ENCODE measurements at places on chromosomes 7 and 10.
A peak's percentile ranks its signal among the peaks of the same experiment; 100 is the strongest.

- no peak for DNase-seq
Measured at GRCh38 chr7:68789597-68789996, 808.7 kb upstream of the AUTS2 start.

DNA sequence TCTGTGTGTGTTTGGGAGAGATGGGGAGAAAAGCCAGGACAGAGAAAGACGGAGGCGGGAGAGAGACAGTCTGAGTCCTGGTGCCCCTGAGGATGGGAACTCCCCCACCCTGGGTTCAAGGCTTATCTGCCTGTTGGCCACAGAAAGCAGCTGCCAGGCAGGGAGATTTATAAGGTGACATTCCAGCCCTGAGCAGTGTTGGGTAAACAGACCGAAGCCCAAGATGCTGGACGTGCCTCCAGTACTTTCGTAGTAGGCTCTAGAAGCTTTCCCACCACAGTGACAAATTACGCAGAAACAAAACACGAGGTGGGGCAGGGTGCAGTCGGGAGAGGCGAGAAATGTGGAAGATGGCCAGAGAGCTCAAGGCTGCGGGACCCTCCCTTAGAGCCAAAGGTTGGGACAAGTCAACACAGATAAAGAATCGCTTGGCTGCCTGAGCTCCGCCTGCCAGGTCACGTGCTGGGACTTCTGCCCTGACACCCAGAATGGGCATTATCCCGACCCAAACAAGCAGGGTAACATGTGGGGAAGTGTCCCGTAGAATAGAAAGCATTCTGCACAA, 41.1 kb downstream of the CCDC3 start:
- no peak for DNase-seq

DNA sequence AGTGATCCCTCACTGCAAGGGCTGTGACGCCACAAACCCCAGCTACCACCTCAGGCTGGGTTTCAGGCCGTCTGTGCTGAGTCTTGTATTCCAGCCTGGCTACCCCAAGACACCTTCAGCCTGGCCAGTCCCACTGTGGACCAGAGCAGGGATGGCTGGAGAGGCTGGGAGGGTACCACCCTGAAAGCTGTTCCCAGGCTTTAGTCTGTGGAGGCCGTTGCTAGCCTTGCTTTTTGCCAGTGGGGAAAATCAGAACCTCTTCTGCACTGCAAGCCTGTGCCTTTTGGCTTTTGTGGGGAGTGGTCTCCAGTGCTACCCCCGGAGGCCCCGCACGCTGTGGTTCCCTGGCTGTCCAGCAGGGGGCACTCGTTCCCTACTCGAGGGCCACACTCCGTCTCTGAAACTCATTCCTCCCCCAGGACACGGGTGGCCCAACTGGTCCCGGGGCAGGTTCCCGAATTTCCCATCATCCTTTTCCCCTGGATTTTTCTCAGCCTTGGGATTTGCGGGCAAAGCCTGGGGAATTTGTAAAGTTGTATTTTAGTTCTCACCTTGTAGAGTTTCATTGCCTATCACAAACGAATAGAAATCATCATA, 128.4 kb upstream of the BTBD16 start:
- DNase-seq = peak; percentile 65

GRCh38 chr7:44212018-44212417, 11.2 kb downstream of the YKT6 start:
- DNase-seq = no peak

DNA sequence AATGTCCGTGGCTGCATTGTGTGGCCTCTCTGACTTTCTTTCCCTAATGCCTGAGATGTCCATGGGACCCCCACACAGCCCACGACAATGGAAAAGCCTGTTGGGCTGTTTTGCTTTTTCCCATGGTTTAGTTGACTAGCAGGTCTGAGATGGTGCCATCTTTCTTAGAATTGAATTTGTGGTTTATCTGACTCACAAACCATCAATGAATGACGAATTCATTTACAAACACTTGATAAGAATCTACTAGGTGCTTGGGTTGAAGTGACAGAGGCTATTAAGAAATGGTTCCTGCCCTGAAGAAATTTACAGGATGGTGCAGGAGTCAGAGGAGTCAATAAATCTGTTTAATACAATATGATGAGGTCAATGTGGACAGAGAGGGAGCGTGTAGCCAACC, 75.4 kb downstream of the OTUD1 start:
- no peak for DNase-seq

- DNase-seq = no peak
Measured at GRCh38 chr7:149719050-149719899, 54.1 kb downstream of the ZNF467 start.

DNA sequence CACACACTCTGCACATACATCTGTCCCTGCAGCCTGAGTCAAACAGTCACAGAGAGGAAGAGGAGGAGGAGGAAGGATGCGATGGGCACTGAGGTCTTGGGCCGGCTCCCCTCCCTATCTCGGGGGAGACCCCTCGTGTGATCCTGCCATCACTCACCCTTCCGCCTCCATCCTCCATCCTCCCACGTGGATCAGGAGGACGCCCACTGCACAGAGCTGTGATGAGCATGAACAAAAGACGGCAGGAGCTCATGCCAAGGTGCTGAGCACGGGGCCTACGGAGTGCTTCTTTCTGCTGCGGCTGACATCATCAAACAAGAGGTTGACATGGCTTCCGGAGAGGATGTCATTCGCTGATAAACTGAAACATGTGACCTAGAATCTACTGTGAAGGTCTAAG, 68.0 kb downstream of the DIP2C start:
- DNase-seq = no peak

GRCh38 chr7:27424749-27425148, 182.1 kb downstream of the EVX1 start:
- no peak for DNase-seq

DNA sequence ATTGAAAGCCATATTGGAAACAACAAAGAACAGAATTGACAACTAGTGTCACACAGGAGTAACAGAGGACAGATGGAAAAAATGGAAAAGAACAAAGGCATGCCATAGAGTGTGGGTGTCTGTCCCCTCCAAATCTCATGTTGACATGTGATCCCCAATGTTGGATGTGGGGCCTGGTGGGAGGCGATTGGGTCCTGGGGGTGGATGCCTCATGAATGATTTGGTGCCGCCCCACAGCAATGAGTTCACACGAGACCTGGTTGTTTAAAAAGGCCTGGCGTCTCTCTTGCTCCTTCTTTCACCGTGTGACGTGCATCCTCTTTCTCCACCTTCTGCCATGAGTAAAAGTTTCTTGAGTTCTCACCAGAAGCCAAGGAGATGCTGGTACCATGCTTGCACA, 87.4 kb upstream of the GPR26 start:
- DNase-seq = no peak

- no peak for DNase-seq
Measured at GRCh38 chr7:29623973-29624372, 60.3 kb downstream of the PRR15 start.

GRCh38 chr10:66832781-66833422, 92.9 kb upstream of the LRRTM3 start:
- DNase-seq = no peak

DNA sequence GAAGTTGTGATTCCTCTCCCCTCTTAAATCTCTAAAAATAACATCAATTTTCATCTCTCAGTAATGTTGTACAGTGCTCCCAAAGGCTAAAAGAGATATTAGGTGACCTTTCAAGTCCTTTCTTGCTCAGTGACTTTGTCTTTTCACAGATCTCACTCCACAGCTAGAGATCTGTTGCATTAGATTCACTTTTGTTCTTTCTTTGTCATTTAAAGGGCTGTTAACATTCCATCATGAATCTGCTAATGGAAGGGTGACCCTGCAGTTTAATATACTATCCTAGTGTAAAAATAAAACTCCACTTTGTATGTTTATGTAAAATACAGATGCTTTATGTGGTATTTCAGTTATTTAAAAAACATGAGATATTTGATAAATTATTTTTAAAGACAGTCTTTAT, 30.5 kb downstream of the GNAI1 start:
- no peak for DNase-seq

- DNase-seq = peak; percentile 34
Measured at GRCh38 chr7:18495412-18496340, at the start of gene HDAC9. Gene HDAC9 (plus strand): TSS chr7:18495749. CDS start chr7:18496303, 554 bp downstream.

DNA sequence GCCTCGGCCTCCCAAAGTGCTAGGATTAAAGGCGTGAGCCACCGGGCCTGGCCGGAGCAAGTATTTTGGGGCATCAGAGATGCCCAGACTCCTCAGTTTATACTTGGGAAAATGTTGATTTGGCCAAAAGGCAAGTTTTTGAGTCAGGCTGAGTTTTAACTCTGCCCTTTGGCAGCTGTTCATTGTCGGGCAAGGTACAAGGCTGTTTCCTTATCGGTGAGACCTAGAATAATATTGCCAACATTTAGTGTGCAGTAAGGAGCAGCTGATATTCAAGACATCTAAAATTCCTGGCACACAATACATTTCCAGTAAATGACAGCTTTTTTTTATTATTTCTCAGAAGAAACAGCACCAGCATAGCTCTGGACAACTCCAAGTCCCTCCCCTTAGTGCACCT, 147.6 kb upstream of the C7orf33 start:
- DNase-seq = no peak

- no peak for DNase-seq
Measured at GRCh38 chr10:104925232-104925851, 284.3 kb downstream of the SORCS3 start.

DNA sequence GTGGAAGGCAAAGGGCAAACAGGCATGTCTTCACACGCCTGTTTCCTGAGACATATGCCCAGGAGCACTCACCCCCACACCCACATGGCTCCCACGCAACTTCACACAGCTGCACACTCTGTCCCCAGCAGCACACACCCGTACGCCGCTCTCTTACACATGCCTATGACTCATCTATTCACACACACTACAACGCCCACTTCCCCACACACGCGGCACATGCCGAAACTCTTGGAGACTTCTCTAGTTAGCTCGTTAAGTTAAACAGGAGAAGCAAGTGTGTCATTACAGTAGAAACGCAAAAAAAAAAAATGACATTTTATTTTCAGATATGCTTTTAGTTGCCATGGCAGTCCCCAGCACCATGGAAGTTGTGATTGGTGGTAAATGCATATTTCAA, 6.7 kb downstream of the CALN1 start:
- DNase-seq = peak; percentile 31

DNA sequence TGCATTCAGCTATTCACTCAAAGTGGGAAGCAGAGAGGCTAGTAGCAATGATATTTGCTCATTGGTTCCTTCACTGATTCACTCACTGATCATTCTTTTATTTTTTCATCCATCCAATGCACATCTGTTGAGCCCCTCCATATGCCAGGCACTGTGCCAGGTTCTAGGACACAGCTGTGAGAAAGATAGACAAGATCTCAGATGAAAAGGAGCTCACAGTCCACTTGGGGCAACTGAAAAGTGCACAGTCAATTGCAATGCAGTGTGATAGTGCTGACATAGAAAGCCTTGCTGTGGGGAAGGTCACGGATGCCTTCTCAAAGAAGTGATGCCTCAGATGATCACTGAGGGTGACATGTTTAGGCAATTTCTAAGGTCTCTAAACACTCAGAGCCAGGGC, 262.3 kb downstream of the PTEN start:
- DNase-seq = no peak

DNA sequence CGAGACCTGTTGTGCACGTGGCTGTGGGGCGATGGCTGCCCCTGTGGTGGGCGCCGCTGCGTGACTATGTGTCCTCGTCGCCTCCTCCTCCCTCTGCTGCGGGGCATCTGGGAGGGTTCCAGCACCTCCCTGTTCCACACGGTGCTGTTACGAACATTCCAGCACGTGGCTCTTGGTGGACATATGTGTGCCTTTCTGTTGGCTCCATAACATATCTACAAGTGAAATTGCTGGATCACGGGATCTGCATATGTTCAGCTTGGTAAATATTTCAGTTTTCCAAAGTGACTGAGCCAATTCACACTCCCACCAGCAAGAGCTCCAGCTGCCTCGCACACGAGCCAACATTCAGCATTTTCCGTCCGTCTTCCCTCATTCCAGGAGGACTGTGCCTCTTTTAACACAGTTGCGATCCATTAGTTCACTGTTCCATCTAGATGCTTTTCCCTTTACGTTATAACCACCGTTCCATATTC, 25.1 kb downstream of the SNX8 start:
- DNase-seq = no peak

DNA sequence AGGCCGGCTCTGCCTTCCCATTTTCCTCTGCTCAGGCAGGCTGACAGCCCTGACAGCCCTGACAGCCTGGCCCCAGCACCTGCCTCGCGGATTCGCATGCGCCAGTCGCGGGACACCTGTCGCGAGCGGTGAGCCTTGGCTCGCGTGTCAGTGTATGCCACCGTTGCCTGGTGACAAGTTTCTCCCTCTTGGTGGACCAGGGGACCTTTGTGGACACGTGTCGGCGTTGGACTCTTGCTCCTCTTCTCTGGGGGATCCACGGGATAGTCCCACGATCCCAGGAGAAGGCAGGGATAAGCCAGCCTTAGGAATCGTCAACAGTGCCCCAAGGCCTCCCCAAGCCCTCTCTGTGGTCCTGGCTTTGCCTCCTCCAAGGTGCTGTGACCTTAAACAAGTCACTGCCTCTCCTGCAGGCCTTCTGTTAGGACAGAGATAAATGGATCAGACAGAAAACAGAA, 18.1 kb upstream of the ZNF273 start:
- DNase-seq = no peak

DNA sequence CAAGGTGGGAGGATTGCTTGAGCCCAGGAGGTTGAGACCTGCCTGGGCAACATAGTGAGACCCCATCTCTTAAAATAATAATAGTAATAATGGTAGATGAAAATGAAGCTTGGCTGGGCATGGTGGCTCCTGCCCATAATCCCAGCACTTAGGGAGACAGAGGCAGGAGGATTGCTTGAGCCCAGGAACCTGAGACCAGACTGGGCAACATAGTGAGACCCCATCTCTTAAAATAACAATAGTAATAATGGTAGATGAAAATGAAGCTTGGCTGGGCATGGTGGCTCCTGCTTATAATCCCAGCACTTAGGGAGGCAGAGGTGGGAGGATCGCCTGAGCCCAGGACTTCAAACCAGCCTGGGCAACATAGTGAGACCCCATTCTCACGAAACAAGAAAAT, 49.5 kb upstream of the LMTK2 start:
- no peak for DNase-seq

DNA sequence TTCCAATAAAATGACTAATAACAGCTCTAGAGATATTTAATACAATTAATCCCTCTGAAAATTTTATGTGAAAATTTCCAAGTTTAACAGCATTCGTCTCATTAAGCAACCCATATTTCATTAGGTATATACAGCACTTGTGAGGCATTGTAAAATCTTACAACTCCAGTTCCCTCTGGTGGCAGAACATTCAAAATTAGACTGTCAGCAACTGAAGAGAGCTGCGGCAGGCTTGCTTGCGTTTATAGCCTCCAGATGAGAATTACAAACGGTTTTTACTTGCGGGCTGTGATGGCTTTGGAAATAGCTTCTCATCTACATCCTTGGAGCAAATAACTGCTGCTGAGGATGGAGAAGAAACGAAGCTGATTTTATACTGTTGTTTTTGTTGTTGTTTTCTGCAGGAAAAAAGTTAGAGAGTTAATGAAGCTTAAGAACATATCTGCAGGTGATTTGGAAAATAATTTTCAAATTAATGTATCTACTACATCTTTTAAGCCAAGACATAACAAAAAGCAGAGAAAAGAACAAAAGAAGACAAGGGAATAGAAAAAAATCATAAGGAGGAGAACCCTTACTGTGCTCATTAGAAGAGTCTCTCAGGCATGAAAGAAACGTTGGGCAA, 171.3 kb downstream of the MAGI2 start:
- DNase-seq = no peak
